Neural crest cell (in vitro differentiated cells): ENCODE measurements at places on chromosomes 1 and 21. TPM values are rescaled to one million over a fixed set of nuclear protein-coding genes. Genes with fewer than 3 reads are reported as not detected.

Gene RNF2
- total RNA-seq: 44.0 and 47.1 TPM in 2 replicates

DNA sequence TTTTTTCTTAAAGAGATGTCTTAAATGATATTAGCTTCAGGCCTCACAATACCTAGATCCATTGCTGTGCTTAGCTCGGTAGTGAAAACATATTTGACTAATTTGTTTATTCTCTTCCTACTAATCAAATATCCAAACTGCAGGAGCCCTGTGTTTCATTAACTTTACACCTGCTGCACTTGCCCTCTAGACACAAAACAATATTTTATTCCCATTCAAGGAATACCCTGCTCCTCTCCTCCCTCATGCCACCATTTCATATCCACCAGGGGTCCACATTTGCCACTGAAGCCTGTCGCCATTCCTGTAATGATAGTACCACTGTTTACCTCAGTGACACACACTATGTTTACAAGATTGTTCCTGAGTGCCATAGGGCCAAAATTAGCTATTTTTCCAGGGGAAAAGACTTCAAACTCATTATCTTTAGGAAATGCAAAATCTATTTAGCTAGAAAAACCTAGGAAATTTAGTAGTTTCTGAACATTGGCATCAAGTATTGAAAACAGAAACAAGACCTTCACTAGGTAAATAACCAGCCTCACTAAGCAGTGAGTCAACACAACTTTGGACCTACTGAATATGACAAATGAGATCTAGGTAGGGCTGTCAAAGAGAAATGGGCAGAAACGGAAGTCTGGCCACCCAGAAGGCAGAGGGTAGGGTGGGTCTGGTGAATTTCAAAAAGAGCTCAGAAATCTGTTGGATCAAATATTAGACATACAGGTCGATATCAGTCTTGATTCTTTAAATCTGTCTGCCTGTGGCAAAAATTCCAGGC lies 134.6 kb upstream of the KCNK1 start:
- DNase-seq: no peak

GRCh38 chr21:22395965-22396364 lies 1397.8 kb downstream of the NCAM2 start:
- no peak for DNase-seq

Gene PLA2G2C
- not detected in 2 replicates for total RNA-seq

- DNase-seq: no peak
Observed at GRCh38 chr1:246527402-246528088, 20.5 kb upstream of the SMYD3 start.

- DNase-seq: no peak
Observed at GRCh38 chr1:4965346-4966075, 311.1 kb downstream of the AJAP1 start.

GRCh38 chr1:81525085-81525484 lies 275.6 kb upstream of the ADGRL2 start:
- DNase-seq: no peak

DNA sequence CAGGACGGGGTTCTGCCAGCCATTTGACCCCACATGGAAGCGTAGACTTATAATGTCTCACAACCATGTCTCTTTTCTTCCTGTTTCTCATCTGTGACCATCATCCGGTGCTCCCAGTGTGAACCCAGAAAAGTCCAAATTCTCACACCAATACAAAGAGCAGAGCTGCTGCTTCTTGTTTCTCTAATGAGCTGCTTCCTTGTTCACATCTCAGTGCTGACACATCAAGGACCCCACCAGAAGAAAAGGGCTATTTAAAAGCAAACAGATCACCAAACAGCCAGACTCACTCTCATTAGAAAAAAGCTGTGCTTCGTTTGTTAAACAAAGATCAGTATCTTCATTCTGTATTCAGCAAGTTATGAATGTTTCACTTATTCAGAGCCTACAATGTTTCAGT lies 835 bp upstream of the LCE1D start:
- no peak for DNase-seq

DNA sequence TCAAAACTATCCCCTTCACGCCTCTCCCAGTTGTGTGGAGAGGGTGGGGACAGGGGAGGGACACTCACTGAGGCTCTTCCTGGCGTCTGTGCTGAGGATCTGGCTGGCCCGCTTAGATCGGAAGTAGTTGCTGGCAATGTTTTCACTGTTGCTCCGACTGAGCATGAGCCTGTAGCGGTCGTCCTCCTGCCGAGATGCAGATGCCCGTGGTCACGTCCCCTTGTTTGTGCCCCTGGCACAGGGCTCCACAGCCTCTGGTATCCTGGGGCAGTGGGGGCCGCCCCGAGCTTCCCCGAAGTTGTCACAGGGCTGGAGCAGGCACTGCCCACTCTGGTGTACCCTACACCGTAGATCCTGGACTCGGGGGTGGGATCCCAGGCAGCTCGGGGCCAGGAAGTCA lies 5.0 kb upstream of the DDOST start:
- DNase-seq: no peak

DNA sequence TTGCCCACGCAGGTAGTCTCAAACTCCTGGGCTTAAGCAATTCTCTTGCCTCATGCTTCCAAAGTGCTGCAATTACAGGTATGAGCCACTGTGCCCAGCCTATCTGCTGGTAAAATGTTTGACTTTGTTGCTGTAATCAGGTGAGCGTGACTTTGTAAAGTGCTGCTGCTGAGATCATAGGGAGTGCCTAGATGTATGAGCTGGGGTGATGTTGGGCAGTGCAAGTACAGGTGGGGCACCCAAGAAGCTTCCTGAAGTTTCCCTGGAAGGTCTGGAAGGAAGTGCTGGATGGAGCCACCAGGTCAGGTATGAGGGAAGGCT lies 43.1 kb downstream of the KIF21B start:
- DNase-seq: no peak

Gene NKAIN1
- 73.2 and 79.7 TPM in 2 replicates for total RNA-seq

Gene PPIAL4G
- total RNA-seq: 0.09 TPM in 1 of 2 replicates, not detected in the other

Gene BTBD8
- total RNA-seq: 2.4 and 2.9 TPM in 2 replicates

DNA sequence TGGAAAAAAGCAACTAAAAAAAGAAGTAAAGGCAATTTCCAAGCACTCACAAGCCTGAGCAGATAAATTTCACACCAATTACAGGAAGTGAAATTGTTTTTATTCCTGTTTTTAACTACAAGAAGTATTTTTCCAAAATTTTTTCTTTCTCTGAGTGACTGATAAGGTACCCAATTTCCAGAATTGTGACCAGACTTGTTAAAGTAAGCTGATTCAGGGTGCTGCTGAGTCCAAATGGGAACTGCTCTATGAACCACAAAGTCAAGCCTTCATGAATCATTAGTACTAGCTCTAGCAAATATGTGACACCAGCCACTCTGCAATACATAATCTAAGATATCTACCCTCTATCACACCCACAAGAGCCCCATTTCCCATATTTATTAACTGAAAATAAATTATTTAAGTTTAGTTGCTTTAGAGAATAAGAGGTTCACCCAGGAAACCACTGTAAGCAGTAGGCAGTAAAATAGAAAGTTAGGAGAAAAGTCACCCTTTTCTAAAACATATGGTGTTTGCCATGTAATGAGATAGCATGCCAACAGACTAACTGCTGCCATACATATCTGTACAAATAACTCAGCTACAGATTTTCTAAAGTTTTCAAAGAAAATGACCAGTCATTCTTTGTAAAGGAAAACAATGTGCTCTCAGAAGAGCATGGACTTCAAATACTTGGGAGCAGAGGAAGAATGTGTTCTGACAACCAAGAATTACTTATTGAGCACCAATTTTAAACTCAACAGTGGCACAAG lies 43.1 kb upstream of the TNFSF18 start:
- no peak for DNase-seq

- DNase-seq: no peak
Observed at GRCh38 chr1:49541096-49541752, 482.5 kb downstream of the AGBL4 start.

DNA sequence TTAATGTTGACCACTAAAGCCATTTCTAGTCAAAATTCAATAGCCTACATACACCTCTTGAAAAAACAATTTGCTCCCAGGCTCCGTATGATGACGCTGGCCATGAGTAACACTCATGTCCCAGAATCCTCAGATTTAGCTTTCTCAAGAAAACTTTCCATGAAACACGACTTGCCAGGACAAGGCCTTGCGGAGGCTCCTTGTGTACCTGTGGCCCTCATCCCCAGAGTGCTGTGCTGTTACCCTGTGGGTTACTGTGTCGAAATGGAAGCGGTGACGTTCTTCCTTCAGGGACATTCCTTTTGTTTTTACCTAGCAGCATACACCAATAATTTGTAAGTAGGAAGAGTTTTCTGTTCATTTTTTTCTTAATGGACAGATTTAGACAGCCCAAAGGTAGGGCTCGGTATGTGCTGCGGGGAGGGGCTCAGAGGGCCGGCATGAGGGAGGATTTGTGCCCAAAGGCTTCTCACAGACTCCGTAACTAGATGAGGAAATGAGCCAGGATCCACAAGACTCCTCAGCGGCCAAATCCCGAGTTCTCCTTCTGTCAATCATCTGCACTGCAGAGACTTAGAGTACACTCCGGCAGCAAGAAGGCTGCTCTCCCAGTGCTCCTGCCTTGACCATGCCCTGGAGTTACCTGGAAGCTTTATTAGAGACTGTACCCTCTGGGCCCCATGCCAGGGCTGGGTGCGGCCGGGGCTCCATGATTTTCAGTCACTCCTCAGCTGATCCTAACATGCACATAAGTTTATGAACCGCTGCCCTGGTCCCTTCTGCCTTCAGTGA lies 17.8 kb downstream of the GNG12 start:
- no peak for DNase-seq

- no peak for DNase-seq
Observed at GRCh38 chr1:225973158-225973557, 26.0 kb downstream of the SDE2 start.

Gene SELENOF
- total RNA-seq: 116 and 129 TPM in 2 replicates

Gene UMODL1
- total RNA-seq: not detected in 2 replicates

Gene C8B
- total RNA-seq: not detected in 2 replicates

Gene ARHGAP29
- total RNA-seq: 1.5 TPM in 2 replicates

DNA sequence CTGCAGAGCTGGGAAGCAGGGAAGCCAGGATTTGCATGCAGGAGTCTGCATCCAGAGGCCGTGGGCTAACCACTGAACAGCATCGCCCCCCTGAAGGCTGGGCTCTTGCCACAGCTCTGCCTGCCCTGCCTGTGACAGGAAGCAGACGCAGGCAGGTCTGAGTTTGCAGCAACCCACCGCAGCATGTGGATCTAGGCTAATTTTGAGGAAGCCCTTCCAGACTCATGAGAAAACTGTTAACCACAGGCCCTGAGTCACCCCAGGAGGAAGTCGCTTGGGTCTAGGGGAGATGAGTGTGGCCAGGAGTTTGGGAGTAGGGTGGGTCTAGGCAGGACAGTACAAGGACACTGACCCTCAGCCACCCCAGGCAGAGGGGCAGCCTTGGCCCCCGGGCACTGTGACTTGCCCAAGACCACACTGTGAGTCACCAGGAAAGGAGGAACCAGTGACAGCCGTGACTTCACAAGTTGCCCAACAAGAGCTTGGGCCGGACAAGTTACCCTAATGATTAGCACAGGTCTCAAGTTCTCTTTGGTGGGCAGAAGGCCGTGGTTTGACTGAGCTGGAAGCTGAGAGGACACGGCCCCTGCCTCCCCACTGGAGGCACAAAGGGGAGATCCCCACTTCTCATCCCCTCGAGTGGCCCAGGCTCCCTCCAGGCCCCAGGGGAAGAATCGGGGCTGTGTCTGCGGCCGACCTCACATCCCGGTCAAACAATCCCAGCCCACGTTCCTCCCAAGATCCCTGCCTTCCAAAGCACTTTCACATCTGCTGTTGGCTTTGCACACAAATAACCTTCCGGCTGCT lies 826 bp downstream of the LAPTM5 start:
- DNase-seq: no peak

DNA sequence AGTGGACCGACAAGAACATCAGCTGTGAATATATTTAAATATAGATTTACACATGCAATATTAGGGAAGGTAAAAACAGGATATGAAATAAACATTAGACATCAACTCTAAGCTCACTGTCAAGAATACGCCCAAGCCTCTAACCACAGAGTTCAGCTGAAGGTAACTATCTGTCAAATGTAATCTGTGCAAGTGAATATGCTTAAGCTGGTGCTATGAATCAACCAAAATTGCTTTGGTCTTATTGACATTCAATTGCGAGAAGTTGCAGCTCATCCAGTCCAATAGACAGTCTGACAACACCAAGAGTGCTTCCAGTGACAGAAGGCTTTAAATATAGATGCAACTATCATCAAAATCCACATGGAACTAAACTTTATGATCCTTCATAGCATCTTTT lies 32.3 kb downstream of the USH2A start:
- no peak for DNase-seq

Gene ANGPTL7
- total RNA-seq: 0.14 and 0.20 TPM in 2 replicates

- DNase-seq: no peak
Observed at GRCh38 chr1:107415241-107415640, 274.4 kb downstream of the NTNG1 start.

DNA sequence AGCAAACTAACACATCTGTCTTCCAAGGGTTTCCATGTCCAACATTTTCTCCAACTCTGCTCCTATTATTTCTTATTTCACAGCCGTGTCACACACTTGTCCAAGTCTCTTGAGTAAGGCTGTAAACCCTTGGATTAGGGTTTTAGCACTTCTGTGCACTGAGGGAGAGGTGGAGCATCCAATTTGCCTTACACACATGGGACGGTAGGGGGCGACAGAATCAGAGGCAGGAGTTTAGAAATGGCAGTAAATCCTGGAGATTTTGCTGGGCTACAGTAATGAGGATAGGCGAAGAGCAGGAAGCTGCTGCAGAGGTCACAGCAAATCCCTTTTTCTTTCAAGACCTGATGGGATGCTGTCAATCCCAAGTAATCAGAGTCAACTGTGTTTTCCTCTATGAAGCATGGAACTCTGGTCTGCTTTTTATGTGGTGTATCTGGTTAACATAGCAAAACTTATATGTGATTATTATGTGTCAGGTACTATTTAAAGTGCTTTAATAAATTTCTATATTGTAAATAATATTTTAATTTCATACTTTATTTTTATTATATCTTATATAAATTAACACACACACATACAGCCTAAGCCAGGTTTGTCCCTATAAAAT lies 15.4 kb upstream of the LCE5A start:
- no peak for DNase-seq

Gene TACSTD2
- total RNA-seq: not detected in 2 replicates

DNA sequence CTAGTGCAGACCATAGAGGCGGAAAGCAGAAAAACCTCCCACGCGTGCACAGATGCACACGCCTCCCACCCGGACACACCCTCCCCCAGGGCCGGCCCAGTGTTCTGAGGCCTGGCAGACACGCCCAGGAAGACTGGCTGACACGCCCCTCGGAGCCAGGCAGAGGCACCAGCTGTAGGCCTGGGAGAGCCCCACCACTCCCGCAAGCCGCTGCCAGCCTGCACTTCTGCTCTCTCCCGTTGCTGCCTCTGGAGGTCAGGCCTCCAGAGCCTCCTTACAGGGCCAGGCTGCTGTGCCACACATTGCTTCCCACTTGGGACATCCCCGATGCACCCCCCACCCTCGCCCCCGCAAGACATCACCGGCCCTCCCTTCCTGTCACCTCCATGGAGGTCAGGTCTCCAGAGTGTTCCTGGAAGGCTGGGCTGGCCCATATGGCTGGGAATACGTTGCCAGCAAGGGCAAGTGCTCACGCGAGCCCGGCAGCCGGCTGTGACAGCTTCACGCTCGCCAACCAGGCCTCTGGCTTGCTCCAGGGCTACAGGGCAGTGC lies 40.4 kb downstream of the CASZ1 start:
- no peak for DNase-seq

DNA sequence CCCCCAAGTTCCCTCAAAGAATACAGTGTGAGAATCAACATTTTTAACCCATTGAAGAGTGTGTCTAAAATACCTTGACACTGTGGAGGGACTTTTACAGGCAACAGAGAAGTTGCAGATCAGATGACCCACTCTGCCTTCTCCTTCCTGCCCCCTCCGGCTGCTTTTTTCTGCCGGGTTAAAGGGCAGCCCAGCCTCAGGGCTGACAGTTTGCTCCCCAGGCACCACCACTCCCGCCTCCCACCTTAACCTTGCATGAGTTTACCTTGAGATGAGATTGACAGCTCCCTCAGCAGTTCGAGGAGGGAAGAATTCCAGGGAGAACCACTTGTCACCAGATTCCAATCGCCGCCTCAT lies 3.2 kb downstream of the MTHFR start:
- no peak for DNase-seq
